Stimulated activated naive B cell treated with anti-CD40 and anti-IgM and Interleukin-4, amounts not matched to agents 10 μg/mL and 1 μg/mL and 100 μg/mL, for 72 hours (primary cell): ENCODE measurements at places on chromosomes 1 and 21.

DNA sequence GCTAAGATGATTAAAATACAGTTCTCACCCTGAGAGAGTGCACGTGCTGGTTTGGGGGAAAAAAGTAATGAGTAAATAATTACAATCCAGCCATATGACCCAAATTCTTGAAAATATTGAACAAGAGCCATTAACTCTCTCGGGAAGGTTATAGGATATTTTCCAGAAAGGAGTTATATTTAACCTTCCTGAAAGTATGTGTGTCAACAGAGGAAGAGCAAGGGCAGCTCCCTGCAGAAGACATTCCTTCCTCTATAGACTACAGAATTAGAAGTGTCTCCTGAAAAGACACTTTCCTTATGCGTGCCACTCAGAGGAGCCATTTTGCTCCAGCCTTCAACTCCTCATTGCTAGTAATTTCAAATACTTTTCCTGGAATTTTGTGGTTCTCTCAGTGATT, 648.7 kb downstream of the USP25 start:
- DNase-seq = no peak

GRCh38 chr1:64263856-64264255, 60.4 kb downstream of the UBE2U start:
- no peak for DNase-seq

GRCh38 chr1:184051138-184051484, 419 bp upstream of the TSEN15 start:
- no peak for DNase-seq

- DNase-seq = no peak
Measured at GRCh38 chr1:115717541-115717940, 51.0 kb downstream of the CASQ2 start.

GRCh38 chr21:46180079-46180722, 4.1 kb downstream of the SPATC1L start:
- no peak for DNase-seq

DNA sequence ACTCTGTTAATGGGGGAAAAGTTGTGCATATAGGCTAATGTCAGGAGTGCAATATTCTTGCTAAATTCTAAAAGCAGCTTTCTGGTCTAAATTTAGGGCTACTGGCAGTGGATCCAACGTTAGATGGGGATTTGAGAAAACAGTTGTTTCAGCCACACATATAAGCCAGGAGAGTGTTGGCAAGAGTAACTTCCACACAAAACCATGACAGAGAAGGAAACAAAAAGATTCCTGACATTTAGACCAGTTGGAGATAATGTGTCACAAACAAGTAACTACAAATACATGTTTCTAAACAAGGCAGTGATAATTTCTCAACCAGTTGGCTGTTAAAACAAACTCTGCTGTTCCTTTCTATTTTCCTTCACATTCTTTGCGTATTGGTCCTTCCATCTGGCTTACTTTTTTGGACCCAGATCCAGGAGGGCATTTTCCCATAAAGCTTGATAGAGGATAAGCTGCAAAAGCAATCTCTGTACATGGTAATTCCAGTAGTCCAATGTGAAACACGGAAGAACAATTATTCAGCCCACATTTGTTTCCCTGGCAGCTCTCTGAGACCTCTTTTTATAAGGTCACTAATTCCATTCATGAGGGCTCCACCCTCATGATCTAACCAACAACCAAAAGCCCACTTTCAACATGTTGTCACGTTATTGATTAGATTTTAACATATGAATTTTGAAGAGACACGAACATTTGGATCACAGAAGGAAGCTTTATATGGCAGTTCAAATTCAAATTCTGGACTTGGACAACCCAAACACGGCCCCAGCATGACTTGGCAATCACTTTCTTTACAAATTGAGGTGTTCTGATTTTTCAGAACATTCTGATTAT, 1888.6 kb downstream of the MRPL39 start:
- no peak for DNase-seq
